Activated T-cell treated with anti-CD3 and anti-CD28 coated beads for 24 hours (primary cell): ENCODE measurements at places on chromosomes 16 and 17.

DNA sequence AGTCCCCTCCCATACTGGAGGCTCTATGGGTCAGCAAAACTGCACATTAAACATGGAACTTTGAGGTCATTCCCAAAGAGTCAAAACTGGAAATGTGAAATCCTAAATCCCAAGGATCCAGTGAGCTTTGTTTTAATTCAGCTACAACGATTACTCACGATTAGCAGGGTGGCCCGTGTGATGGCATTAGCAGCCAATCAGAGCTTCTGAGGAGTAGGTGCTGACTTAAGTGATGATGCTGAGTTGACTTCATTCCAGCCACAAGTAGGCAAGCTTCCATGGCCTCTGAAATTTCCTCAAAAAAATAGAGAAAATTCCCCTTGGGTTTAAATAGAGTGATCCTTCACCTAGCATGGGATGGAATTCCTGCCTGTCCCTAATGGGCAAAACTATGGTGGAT, 28.1 kb upstream of the BEAN1 start:
- DNase-seq, result no peak

DNA sequence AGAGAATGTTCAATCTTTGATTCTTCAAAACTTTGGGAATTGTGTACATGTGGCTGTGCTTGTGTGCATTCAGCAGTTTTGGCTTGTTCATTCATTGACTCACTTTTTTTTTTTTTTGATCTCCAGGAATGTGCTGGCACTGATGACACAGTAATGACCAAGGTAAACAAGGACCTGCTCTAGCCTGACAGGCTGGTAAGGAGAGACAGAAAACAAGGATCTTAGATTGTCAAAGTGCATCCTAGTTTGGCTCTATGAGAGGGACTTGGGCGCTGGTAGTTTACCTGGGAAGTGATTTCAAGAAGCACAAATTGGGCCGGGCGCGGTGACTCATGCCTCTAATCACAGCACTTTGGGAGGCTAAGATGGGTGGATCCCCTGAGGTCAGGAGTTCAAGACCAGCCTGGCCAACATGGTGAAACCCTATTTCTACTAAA, 233.1 kb upstream of the WSCD1 start:
- DNase-seq, result no peak

GRCh38 chr16:68369697-68370580, 59.1 kb downstream of the PRMT7 start:
- DNase-seq, result peak; percentile 25

- peak; percentile 77 for DNase-seq
Observed at GRCh38 chr17:14302431-14303099, 1.7 kb downstream of the HS3ST3B1 start.

GRCh38 chr17:75524970-75525805, at the start of gene LLGL2:
TSS of gene LLGL2 (plus strand) at chr17:75525697. CDS start at chr17:75543427, 17,730 bp downstream.
- peak; percentile 68 for DNase-seq

- no peak for DNase-seq
Observed at GRCh38 chr17:67017910-67018309, 26.4 kb upstream of the CACNG1 start.

DNA sequence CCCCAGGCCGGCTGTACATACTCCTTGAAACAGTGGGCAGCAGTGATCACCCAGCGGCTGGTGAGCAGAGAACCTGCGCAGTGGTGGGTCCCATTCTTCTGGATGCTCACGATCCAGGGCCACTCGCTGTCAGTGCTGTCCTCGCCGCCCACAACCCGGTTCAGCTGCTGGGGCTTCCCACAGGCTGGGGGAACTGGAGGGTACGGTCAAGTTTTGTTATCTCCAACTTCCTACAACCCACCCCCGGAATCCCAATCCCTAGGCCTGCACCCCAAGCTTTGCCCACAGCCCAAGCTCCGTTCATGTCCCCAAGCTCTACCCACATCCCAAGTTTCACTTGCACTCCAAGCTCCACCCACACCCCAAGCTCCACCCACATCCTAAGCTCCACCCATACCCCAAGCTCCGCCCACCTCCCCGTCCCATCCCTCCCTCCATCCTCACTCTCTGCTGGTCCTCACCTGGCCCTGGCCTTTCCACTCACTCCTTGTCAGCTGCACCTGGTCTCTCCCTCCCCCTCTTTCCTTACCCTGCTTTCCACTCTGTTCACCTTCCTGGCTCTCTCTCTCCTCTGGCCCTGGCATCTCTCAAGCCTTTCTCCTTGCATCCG, 1.8 kb downstream of the PRSS22 start:
- no peak for DNase-seq

- DNase-seq, result no peak
Observed at GRCh38 chr17:14072881-14073280, 3.6 kb downstream of the COX10 start.

DNA sequence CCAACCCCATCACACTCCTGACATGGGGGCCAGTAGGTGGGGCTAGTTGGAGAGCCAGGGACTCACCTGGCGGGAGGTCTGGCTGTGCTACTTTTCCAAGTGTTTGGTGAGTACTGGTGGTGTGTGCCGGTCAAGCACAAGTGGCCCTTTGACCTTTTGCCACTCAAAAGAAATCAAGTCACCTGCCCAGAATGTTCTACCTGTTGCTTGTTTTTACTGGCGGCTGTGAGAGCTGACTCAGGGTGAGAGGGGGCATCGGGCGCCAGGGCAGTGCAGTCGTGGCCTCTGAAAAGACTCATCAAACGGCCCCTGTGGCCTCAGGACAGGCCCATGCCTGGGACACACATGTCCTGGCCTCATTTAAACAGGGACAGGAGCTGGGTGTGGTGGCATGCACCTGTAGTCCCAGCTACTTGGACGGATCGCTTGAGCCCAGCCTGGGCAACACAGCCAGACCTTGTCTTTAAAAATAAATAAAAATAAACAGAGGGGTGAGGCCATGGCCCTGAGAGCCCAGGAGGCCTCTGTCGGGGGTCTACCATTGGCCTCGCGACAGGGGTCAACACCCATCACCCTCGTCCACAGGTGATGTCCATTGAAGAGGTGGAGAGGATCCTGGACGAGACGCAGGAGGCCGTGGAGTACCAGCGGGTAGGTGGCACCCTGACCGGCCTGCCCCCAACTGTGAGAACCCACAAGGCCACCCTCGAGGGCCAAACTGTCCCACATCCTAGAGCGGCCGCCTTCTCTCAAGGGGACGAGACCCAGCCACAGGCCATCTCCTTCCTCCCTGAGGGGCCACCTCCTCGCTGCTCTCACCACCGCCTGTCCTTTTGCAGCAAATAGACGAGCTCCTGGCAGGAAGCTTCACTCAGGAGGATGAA, 5.0 kb downstream of the CHMP6 start:
- no peak for DNase-seq

DNA sequence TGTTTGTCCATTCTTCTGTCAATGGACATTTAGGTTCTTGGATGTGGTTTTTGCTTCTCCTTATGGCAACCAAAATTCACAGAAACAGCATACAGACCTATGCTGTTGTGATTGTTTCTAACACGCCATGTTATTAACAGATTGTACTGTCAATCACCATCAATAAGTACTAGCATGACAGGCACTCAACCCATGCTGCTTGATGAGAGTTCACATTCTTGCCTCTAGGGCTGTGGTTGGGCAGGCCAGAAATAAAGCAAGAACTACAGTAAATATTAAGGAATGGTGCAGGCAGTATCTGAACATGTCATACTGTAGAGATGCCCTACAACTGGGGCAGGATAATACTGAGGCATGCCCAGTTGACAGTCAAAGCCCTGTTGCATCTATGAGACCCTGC, 171.2 kb upstream of the ZFHX3 start:
- DNase-seq, result no peak

- DNase-seq, result no peak
Observed at GRCh38 chr17:60156746-60157145, 7.0 kb downstream of the CA4 start.

GRCh38 chr17:39650121-39650579, 13.2 kb downstream of the STARD3 start:
- no peak for DNase-seq

DNA sequence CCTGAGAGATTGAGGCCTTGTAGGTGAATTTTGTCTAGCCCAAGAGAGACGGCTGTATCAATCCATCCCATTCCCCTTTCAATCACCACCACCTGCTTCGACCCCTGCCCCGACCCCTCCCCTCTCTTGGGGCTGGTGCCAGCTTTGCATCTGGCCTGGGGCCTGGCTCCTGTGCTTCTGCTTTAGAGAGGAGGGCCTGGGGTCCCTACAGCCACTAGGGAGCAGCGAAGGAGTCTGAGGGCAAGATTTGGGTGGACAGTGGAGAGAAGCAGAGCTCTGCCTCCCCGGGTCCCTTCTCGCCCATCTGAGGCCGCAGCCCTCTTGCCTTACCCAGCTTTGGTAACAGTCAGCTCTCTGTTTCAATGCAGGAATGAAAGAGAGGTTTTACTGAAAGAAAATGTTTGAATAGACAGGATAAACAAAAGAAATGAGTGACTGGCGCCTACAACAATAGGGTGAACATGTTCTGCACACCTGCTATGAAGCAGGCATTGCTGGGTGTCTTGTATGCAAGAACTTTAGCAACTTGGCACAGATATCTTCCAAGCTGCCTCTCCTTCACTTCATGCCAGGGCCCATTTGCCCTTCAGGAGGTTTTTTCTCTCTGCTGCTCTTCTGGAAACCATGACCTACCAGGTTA, 57.4 kb downstream of the SLC47A1 start:
- no peak for DNase-seq

DNA sequence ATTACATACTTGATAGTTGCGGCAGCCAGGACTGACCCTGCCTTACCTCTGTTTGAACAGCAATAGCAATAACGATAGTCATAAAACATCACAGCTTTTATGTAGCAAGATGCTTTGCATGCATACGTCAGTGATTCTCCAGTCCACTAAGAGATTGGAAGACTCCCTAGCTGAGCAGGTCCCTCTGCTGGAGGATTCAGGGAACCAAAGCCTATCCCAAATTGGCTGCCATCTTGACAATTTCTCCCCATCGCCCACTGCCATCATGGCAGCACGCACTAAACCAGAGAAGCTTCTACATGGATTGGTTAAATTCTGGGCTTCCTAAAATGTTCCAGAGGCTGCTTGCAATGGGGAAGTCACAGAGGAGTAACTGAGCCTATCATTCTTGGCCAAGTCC, 360.6 kb upstream of the XYLT1 start:
- no peak for DNase-seq

DNA sequence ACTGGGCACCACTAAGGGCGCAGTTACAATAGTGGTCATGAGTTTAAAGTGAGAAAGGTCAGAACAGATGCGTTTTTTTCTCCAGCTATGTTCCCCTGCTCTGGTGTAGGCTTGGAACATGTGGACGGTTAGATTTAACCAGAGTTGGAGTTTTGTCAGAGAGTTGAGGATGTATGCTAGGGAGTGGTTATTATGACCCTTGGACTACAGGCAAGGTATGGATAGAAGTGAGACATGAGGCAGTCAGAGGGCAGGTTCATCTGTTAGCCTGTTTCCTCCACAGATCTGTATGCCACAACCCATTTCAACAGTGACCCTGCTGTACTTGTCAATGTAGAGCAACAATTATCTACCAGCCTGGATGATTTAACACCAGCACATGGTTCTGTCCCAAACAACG, 22.6 kb downstream of the TPPP3 start:
- DNase-seq, result no peak

DNA sequence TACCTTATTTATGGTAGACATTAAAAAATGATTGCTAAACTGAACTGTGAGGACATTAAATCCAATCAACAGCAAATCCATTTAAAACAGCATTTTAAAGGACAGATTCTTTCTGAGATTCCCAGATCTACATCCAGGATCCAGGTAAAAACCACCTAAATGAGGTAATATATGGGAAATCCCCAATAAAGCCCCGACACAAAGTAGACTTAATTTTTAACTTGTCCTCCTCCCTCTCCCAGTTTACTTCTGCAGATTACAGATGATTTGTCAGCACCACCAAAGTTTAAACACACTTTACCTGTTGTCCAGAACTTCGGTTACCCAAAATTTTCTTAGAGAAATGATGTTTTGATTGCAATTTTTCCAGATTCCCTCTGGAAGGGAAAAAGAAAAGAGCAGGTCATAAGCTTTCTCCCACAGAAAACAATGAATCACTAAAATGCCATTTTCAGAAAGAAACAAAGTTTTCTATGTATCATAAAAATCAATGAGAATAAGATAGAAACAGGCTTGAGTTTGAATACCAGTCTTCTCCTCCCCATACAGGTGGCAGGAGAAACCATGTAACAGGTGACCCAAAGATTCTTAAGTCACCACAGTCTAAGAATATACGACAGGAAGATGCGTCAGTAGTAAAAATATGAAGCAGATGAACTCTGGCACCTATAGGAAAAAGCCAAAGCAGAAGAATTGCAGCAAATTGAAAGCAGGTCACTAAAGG, 22.8 kb downstream of the GJC1 start:
- DNase-seq, result no peak

DNA sequence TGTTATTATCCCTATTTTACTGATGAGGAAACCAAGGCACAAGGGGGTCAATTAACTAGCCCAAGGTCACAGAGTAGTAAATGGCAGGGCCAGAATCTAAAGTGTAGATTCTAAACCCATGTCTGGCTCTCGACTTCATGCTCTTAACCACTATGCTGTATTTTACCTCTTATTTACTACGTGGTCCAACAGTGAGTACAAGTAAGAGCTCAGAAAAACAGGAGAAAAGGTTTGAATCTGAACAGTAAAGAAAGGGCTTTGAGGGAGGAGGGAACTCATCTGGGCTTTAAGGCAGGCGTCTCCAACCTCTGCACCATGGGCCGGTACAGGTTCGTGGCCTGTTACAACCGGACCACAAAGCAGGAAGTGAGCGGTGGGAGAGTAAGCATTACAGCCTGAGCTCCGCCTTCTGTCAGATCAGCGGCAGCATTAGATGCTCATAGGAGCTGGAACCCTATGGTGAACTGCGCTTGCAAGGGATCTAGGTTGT, 62.9 kb downstream of the SMURF2 start:
- peak; percentile 33 for DNase-seq

GRCh38 chr17:48484850-48485249, 46.0 kb downstream of the HOXB1 start:
- no peak for DNase-seq

- no peak for DNase-seq
Observed at GRCh38 chr16:67183284-67183626, 508 bp downstream of the MATCAP1 start.

GRCh38 chr16:21277927-21278706, at the start of gene CRYM:
TSS of gene CRYM (minus strand) at chr16:21278290. CDS start at chr16:21278251, 39 bp downstream.
- peak; percentile 28 for DNase-seq
